ENCODE measurements at places on chromosomes 16 and 17.

DNA sequence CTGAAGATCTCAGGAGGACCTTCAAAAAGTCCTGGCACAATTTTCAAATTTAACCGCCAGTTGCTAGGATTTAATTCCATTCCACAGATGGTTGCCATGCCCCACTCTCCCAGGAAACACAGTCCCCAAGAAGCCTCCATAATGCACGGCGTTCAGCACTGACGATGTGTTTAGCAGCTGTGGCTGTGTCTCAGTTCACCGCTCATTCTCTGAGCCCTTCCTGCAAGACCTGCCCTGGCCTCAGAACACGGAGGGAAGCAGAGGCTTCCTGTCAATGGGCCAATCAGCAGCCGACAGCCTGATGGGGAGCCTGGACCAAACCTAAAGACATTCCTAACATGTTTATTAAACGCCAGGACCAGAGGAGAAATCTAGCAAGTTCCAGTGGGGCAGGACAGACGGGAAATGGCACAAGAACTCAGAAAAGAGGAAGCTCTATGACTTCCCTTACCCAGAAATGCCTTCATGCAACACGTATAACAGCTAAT is 4.9 kb downstream of the MYLK3 start:
- DNase-seq = peak; percentile 75

- no peak for DNase-seq
These were observed 203.1 kb downstream of the MSI2 start for GRCh38 chr17:57459286-57459915.

DNA sequence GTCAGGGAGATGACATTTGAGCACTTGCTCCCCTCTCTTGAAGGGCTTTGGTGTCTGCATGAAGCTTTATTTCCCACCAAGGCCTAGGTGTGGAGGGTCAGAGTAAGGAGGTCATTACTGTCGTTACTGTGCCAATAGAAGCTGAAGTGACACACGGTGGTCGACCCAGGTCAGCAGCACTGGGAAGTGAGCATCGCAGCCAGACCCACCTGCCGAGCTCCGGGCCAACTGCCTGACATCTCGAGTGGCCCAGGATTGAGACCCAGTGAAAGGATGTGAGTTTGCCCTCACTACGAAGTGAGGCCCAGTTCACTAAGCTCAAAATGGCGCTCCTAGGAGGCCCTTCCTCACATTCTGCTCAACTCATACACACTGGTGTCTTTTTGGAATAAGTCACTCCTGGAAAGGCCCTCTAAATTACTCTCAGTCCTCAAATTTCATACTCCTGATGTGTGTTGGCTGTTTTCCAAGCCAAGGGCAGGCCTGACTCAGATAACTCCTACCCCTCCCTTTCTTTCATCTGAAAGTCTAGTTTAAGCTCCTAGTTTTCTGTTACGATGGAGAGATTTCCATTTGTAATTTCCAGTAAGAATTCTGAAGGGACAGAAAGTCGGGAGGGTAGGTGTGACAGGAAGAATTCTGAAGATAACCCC is 200.4 kb downstream of the LGALS9B start:
- no peak for DNase-seq

GRCh38 chr17:62618647-62619416 is 8.6 kb upstream of the MRC2 start:
- no peak for DNase-seq

DNA sequence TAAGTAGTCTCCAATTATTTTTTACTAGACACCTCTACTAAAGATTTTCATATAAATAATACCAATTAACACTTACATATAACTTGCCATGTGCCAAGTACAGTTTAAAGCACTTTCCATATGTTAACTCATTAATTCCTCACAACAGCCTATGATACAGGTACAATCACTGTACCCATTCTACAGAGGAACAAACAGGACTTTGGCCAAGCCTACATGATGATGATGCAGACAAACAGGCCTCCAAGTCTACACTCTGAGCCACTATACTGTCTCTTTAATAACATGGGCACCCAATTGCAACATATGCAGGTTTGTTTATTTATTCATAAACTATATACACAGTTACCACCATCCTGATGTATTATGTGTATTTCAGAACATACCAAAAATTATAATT is 46.0 kb downstream of the TOX3 start:
- no peak for DNase-seq

DNA sequence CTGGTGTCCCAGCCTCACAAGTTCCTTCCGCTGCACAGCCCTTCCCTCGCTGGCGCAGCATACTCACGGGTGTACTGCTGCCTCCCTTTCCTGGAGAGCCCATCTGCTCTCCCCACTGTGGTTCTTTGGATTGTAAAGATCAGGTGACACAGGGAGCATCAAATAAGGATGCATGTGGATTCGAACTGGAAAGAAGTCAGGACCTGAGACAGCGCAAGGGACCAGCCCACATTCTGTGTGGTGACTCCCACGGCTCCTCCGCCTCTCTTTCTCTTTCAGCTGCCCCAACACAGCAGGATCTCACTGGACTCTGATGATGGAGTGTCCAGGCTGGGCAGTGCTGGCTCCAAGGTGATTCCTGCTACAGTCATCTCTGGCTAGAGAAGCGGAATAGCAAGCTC is 8.1 kb downstream of the LDAF1 start:
- no peak for DNase-seq

DNA sequence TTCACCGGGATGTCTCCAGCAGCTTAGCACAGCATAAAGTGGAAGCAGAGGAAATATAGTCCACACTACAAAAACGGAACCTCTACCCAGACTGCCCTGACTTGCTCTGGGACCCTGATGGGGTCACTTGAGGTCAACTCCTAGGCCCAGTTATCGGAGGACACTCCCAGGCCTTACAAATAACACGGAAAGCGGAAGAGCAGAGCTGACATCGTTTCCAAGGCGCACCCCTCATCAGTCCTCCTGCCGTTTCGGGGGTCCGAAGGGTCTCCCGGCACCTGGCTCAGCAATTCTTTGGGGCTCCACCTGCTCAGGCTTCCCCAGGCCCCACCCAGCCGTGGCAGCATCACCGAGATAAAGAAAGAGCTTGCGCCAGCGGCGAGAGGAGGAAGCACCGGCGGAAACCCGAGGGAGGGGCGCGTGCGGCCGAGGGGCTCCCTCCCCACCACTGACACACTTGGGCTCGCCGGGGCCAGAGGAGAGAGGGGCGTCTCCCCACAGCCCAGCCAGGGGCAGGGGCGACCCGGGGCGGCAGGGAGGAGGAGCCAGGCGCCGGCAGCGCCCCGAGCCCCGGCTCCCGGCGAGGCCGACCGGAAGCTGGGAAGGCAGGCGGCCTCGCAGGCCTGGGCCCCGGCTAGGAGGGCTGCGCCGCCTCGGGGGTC is 727 bp downstream of the CORO7 start:
- no peak for DNase-seq

DNA sequence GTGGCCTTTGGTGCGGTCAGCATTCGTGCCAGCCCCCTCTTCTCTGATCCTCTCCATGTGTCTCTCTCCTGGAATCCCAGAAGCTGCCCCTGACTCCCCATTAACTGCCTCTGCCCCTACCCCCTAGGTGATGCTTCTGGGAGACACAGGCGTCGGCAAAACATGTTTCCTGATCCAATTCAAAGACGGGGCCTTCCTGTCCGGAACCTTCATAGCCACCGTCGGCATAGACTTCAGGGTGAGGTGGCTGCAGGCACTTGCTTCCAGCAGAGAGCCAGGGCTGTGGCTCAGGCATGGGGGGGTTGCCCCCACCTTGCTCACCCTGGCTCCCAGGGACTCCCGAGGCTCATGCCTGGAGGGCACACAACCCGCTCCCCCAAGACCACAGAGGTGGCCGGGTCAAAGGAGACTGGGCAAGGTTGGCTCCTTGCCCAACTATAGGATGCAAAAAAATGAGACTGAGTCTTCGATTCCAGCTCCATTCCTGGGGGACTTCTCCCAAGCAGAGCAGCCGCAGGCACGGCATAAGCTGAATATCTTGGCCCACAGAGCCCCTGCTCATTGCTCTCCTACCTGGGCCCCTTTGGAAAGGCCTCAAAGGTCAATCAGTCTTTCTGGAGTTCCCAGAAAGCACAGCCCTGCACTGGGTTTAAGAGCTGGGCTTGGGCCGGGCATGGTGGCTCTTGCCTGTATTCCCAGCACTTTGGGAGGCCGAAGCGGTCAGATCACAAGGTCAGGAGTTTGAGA is 3.8 kb downstream of the RAB37 start:
- no peak for DNase-seq

DNA sequence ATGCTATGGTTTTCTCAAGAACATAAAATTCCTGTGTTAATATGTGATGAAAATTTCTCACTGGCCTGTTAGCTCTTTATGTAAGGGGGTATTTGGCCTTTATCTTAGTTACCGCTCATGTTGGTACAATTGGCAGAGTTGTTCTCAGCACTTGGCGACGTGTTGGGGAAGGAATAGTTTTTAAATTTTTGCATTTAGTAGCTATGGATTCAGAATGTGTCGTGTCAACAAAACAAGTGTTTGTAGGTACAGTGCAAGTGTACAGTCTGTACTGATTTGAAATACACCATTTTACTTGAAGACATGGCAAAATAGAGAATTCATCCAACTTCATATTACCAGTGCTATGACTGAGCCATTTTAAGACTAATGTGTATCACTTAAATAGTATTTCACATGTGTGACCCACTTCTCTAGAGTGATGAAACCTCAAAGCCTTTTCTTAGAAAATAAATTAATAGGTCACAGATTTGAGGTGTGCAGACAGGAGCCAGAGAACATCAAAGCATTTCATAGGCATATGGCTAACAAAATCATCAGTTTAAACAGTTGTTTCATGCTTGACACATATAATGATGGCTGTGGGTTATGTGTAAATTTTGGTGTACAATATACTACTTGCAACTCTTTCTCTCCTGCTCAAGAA is 150.8 kb downstream of the PHKB start:
- DNase-seq = no peak

DNA sequence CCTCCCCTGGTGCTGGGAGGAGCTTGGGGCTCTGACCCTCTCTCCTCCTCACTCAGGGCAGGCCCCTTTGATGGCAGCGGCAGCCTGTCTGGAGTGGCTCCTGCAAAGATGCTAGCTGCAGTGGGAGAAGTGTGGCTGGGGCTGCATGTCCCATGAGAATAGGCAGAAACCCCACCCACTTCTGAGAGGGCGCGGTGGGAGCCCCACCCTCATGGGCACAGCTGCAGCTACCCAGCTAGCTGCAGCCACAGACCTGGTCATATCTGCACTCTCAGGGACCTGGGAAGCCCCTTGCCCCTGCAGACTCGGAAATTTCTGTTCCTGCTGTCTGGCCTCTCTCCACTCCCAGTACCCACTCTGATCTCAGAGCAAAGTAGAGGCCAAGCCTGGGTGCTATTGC is 72.2 kb upstream of the BRD7 start:
- DNase-seq = no peak

- no peak for DNase-seq
These were observed 43.3 kb downstream of the SALL1 start for GRCh38 chr16:51107742-51108141.

Measured in SK-N-DZ (cell line).